ENCODE measurements at places on chromosomes 4 and X.
A peak's percentile ranks its signal among the peaks of the same experiment; 100 is the strongest.

GRCh38 chr4:80434238-80434637 is 98.7 kb downstream of the CFAP299 start:
- DNase-seq: no peak

DNA sequence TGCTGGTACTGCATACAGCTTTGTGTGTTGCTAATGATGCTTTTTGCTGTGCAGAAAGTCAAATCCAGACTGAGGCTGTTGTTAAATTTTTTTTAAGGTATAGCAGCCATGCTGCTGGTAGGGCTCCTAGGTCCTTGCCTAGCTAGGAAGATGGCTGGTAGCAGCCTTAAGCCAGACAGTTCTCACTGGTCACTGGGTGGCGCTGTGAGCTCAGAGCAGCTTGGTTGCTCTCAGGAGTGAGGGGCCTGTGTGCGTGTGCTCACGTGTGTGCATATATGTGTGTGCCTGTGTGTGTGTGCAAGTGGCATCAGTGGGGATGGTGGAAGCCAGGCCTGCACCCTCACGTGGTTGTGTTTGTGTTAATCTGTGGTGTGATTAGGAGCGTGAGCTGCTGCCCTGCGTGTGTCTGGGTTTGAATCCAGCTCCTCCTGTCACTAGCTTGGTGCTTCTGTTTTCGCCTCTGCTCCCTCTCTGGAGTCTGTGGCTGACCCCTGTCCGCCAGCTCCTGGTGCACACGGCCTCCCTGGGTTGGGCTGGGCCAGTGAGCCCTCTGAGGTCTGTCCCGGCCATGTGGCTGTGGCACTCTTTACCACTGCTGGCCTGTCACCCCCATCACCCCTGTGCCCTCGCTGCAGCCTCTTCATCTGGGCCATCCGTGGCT is 46.1 kb downstream of the SORCS2 start:
- DNase-seq: no peak

DNA sequence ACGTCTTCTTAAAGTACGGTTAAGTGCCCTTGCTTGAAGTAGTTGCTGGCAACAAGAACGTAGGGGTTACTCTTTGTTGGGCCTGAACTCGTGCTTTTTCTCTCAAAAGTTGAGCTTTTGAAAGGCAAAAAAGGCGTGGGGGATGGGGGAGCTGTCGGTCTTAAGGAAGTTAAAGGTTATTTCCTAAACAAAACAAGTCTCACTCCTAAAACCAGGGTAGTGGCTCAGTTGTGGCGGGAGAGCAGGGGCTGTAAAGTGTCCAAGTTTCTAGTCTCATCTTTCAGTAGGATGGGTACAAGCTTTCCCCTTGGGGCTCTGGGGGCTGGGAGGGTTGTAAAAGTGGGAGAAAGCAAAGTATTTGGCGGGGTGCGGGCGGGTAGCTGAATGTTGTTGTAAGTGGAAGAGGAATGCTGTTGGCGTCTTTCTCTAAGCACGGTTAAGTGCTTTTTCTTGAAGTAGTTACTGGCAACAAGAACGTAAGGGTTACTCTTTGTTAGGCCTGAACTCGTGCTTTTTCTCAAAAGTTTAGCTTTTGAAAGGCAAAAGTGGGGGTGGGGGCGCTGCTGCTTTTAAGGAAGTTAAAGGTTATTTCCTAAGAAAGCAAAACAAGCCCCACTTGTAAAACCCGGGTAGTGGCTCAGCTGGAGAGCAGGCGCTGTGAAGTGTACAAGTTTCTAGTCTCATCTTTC is 904 bp upstream of the WDR1 start:
- no peak for DNase-seq

GRCh38 chr4:108400309-108400708 is 220.1 kb upstream of the RPL34 start:
- DNase-seq: no peak

- no peak for DNase-seq
Observed at GRCh38 chr4:145563293-145563985, 55.7 kb upstream of the MMAA start.

- DNase-seq: no peak
Observed at GRCh38 chrX:30941898-30942297, 52.8 kb upstream of the TAB3 start.

GRCh38 chr4:118345813-118346212 is 7.0 kb downstream of the PRSS12 start:
- no peak for DNase-seq

DNA sequence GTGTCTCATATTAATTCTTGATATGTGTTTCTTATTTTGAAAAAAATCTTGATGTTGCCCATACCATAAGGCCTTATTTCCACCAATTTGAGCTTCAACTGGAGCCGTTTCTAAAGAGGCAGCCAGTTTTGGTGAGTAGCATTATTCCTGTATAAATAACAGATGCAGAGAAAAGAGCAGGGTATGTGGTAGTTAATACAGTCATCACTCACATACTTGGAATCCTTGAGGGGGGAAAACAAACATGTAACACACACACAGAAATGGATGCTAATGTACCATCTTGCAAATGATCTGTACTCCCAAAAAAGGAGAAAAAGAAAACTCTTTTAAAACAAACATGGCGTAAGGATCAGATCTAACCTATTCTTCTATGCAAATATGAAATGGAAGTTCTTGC is 389.7 kb downstream of the GPM6A start:
- DNase-seq: no peak

- no peak for DNase-seq
Observed at GRCh38 chr4:70801265-70801809, 38.4 kb downstream of the GRSF1 start.

GRCh38 chr4:35639929-35640328 is 604.4 kb downstream of the ARAP2 start:
- DNase-seq: no peak

- DNase-seq: no peak
Observed at GRCh38 chr4:134189480-134189879, 12.1 kb downstream of the PABPC4L start.

DNA sequence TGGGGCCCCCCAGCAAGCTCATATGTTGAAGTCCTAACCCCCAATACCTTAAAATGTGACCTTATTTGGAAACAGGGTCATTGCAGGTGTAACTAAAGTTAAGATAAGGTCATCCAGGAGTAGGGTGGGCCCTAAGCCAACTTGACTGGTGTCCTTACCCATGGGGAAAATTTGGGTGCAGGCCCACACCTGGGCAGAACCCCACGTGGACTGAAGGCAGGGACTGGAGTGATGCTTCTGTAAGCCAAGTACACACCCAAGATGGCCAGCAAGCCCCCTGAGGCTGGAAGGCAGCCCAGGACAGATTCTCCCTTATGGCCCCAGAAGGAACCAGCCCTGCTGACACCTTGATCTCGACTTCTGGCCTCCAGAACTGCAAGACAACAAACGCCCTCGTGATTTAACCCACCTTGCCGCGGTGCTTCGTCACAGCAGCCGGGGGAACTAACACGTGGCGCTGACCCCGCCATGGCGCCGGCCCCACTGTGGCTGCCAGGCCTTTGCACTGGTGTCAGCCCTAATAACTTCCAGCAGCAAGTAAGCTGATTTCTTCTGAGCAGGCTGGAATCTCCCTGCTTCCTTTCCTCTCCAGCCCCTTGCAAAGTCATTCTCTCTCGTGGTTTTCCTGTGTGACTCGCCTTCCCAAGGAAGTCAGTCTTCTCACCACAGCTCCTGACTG is 23.2 kb upstream of the MXD4 start:
- no peak for DNase-seq

- DNase-seq: no peak
Observed at GRCh38 chr4:98573791-98574190, 84.6 kb downstream of the TSPAN5 start.

GRCh38 chr4:176406736-176407135 is 87.0 kb downstream of the SPCS3 start:
- no peak for DNase-seq

DNA sequence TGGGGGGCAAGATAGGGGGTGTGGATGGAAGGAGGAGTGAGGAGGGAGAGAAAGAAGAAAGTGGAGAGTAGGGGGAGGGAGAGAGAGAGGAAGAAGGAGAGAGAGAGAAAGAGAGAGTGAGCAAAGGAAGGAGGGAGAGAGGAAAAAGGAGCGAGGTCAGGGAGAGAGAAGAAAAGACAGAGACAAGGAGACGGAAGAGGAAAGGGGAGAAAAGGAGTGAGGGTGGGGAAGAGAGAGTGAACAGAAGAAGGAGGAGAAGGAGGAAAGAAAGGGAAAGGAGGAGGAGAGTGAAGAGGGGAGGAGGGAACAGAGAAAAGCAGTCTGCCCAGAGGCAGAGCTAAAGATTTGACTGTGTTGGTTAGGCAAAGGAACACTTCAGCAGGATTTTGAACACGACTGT is 181.6 kb downstream of the MID1IP1 start:
- DNase-seq: no peak

- no peak for DNase-seq
Observed at GRCh38 chr4:89422441-89422990, 114.9 kb upstream of the GPRIN3 start.

GRCh38 chrX:76248901-76249300 is 76.0 kb downstream of the PBDC1 start:
- no peak for DNase-seq

- no peak for DNase-seq
Observed at GRCh38 chr4:73053076-73053475, 16.4 kb downstream of the COX18 start.

- no peak for DNase-seq
Observed at GRCh38 chr4:31051565-31051964, 331.4 kb downstream of the PCDH7 start.

DNA sequence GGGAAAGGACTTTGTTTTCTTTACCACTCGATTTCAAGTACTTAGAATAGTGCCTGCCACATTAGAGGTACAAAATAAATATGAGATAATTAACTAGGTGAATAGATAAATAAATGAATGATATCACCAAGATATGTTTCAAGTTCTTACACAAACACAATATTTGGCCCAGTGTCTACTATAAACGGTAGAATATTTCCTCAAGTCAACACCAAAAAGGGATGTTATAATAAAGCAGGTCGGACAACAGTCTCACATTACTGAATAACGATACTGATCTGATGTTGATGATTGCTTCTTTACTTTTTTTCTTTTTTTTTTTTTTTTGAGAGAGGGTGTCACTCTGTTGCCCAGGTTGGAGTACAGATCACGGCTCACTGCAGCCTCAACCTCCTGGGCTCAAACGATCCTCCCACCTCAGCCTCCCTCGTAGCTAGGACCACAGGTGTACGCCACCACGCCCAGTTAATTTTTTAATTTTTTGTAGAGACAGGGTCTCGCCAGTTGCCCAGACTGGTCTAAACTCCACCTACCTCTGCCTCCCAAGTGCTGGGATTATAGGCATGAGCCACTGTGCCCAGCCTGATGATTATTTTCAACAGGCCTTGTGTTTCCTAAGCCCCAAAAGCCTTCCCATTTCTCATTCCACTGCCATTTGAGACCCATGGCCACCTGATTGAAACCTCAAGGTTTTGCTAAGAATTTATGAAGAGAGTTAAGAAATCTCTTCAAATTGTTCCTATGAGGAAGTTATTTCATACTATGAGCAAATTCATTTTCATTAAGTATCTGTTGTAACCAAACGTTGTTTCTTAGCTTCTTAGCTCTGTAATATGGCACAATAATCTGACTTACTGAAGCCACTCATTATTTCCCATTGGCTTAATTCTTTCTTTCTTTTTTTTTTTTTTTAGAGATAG is 2.3 kb downstream of the MANBA start:
- DNase-seq: no peak

DNA sequence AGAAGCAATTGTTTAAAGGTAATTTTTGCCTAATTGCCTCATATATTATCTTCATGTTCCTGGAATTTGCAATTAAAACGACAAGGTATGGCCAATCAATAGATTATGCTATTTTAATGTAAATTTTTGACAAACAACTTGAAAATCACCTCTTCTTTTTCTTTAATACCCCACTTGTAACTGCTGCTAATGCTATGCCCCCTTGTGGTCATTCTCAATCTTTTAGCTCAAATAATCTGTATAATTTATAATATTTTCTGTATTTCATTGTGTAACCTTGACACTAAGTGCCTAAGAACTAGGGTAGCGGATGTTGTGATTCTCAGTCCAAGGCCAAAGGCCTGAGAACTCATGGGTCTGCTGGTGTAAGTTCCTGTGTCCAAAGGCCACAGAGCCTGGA is 831.7 kb upstream of the POU3F4 start:
- no peak for DNase-seq

DNA sequence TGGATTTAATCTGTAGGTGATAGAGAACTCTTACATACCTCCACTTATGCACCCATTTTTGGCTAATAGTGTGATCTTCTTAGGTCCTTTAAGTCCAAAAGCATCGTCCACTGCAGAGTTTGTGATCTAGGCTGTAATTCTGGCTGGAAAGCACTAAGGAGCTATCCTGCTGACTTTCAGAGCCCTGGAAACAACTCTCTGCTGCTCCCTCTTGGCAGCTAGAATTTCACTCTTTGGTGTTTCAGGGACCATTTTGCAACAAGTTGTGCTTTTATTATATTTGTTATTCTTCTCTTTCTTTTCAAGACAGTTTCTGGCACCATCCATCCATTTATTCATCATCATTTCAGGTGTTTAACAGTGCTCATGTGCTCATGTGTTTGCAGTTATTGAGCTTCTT is 130.0 kb downstream of the RBM46 start:
- no peak for DNase-seq

- no peak for DNase-seq
Observed at GRCh38 chr4:143667461-143667860, 33.0 kb downstream of the FREM3 start.

- no peak for DNase-seq
Observed at GRCh38 chrX:135518161-135518560, 2.3 kb upstream of the INTS6L start.

GRCh38 chr4:171629182-171629581 is 184.0 kb upstream of the GALNTL6 start:
- DNase-seq: no peak

- DNase-seq: peak; percentile 32
Observed at GRCh38 chr4:83212041-83212851, 72.4 kb downstream of the COQ2 start.

- DNase-seq: no peak
Observed at GRCh38 chr4:75637176-75637575, 6.8 kb upstream of the CDKL2 start.

GRCh38 chr4:41551536-41551935 is 13.6 kb downstream of the LIMCH1 start:
- DNase-seq: no peak

- DNase-seq: no peak
Observed at GRCh38 chr4:79164907-79165610, 160.8 kb downstream of the NAA11 start.

- DNase-seq: no peak
Observed at GRCh38 chr4:5021546-5021945, 2.3 kb upstream of the CYTL1 start.

GRCh38 chr4:138229160-138229559 is 13.0 kb downstream of the SLC7A11 start:
- no peak for DNase-seq

All from stimulated activated CD8-positive, alpha-beta memory T cell treated with anti-CD3 and anti-CD28 coated beads, Interleukin-4, amount 100 ng/mL, for 1 hour (primary cell).